Cortex of kidney (tissue), 1 donor: ENCODE measurements at places on chromosomes 2 and 18.

DNA sequence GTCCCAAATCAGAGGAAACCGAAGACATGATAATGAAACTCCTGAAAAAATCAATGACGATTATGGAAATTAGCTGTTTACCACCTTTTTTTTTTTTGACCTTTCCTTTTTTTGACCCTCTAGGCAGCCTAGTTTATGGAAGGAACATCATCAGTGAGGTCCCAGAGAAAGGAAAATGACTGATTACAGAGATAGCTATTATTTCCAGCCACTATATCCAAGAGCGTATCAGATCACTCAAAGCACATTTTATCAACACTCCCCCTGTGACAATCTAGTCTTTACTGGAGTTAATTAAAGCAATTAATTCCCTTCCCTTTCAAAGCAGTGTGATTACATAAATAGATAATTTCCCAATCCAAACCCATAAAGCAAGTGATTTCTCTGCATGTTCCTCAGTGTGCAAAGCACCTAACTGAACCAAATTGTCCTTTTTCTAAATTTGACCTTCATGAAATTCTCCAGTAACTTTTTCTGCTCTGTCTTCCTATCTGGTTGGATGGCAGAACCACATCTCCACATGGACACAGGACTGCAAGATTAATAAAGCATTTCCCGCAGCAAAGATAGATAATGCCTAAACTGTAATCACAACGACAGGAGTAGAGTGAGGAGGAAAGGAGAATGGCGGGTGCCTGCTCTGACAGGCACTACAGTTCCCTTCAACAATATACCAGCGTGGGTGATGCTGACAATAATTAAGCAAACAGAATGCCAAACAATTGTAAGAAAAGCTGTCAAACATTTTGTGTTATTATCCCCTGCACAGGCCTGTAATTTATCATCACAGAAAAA is 194.4 kb downstream of the SLC8A1 start:
- DNase-seq: no peak

DNA sequence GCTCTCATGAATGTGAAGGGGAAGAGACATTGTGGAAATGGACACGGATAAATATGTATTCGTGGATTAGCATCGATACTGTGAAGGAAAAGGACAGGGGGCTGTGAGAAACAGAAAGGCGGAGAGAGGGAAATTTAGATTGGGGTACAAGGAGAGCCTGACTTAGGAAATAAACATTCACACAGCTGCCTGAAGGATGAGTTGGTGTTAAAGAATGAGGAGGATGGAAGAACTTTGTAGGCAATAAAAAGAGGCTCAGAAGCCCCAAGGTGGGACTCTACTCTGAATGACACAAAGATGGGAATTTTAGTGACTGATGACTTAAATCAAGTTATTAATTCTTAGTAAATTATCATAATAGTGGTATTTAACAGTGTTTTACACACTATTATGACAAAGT is 10.1 kb downstream of the MYO1B start:
- no peak for DNase-seq

GRCh38 chr2:17035010-17035409 is 369.4 kb upstream of the CYRIA start:
- DNase-seq: no peak

- DNase-seq: no peak
Observed at GRCh38 chr2:180002198-180002770, 4.8 kb downstream of the CWC22 start.

- no peak for DNase-seq
Observed at GRCh38 chr2:160229591-160229990, 29.5 kb upstream of the ITGB6 start.

DNA sequence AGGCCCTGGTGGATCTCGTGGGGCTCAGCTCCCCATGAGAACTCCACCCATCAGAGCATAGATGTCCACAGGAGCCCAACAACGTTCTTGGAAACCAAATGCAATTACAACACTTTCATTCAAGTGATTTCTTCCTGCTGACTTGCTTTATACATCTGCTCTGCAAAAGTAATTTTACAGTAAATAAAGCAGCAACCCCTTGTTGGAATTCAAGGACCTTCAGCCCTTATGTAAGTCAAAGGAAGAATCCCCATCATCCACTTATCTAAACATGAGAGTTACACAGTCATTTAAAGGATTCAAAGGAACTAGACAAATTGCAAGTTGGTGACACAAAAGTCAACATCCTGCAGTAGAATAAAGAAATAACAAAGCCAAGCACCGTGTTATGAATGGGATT is 17.1 kb upstream of the ANTXR1 start:
- no peak for DNase-seq

- DNase-seq: no peak
Observed at GRCh38 chr18:48135436-48135966, 205.0 kb upstream of the SMAD2 start.

GRCh38 chr2:218138047-218138446 is 12.2 kb downstream of the CXCR2 start:
- no peak for DNase-seq

DNA sequence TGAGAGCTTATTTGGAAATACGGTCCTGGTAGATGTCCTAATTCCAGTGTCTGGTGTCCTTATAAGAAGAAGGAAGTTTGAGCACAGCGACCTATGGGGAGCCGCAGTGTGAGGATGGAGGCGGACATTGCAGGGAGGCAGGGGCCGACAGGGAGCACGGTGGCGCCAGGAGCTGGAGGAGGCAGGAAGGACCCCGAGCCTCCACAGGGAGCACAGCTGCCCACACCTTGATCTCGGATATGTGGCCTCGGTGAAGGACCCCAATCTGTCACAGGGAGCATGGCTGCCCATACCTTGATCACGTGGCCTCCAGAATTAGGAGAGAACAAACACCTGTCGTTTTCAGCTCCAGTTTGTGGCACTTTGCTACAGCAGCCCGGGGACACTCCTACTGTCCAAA is 461.6 kb upstream of the SALL3 start:
- no peak for DNase-seq
